OCI-M1 (cell line): ENCODE measurements at places on chromosomes 11 and 22.

DNA sequence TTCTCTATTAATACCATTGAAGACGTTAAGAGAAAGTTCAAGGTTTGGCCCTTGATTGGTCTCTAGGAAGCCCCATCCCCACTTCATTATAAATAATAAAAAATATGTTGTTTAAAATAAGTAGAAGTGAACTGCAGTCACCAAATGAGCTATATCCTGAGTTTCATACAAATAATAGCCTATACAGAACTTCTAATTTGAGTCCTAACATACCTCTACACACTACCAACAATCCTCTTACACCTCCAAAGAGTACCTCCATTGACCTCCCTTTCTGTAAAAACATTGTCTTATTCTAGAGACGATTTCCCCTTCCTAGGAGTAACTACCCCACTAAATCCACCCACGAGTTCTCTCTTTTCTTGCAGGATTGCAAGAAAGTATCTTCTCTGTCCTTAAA is 7.2 kb upstream of the HBD start:
- no peak for DNase-seq

- no peak for DNase-seq
Measured at GRCh38 chr11:92527467-92527866, 302.8 kb downstream of the FAT3 start.

- no peak for DNase-seq
Measured at GRCh38 chr11:87634331-87634730, 540.9 kb downstream of the RAB38 start.

DNA sequence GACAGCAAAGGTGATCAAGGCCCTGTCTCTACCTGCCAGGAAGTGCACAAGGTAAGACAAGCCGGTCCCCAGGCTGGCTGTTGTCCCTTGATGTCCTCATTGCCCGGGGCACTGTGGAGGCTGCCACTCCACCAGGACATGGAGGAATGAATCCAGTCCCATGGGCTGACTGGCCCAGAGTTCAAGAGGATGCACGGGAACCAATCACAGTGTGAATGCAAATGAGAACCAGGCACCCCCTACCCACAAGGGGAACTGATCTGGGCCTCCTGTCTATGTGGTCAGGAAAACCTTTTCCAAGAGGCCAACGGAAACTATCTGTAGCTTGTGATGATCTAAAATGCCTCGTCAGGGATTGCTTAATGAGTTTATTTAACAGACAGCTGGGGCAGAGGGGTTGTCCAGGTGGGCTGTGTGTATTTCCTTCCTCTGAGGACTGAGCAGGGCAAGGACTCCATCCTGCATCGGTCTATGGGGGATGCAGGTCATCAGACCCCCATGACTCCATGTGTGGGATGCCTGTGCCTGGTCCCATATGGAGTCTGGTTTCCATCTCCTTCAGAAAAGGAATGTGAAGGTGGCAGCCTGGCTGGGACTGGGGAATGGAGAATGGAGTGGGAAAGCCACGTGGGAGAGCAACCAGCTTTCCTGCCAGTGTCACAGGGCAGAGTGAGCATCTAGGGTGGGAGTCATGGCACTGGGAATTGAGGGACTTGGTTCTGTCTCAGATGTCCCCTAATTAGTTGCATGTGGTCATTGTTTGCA is 60.5 kb downstream of the CD82 start:
- DNase-seq: peak; percentile 28

DNA sequence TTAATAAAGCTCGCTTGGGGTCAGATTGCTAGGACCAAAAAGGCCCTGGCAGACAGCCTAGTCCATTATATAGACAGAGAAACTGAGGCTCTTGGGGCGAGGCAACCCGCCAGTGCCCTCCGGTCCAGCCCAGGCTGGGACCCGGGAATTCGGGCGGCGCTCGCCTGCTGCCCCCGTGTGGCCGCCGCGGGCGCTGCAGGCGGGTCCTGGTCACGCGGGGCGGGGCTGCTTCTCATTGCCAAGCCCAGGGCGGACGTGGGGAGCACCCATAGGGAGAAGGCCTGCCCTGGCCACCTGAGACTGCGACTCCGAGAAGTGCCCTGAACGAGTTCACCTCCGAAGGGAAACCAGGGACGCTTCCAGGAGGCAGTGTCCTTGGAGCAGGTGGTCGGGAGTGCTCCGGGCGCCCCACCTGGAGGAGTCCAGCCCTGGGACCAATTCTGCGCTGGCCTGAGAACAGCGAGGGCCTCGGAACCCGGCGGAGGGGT is 36.0 kb upstream of the CSNK1E start:
- peak; percentile 73 for DNase-seq

DNA sequence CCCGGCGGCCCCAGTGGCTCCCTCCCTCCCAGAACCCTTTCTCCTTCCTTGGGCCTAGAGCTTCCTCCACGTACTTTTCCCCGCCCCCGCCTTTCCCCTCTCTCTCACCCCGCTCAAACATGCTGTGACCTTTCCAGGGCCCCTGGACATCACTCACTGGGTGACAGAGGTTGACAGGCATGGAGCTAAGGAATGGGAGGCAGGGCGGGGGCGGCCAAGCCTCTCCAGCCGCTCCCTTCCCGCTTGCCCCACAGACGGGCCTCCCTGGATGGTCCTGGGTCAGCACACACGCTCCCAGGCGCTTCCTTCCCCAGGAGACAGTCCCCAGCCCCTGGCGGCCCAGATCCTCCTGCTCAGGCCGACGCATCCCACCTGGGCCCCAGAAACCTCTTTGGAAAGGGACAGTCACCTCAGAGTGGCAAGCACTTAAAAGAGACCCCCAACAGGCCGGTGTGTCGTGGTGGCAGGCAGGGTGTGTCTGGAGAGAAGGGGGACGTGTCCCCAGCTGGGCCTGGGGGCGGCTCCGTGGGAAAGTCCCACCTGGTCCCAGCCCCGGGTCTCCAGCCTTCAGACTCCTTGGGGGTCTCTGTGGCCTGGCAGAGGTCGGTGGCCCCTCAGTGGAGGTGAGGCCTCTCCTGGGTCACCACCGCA is 8.8 kb downstream of the H19 start:
- DNase-seq: no peak

- no peak for DNase-seq
Measured at GRCh38 chr11:111308140-111308539, 9.8 kb downstream of the POU2AF3 start.

DNA sequence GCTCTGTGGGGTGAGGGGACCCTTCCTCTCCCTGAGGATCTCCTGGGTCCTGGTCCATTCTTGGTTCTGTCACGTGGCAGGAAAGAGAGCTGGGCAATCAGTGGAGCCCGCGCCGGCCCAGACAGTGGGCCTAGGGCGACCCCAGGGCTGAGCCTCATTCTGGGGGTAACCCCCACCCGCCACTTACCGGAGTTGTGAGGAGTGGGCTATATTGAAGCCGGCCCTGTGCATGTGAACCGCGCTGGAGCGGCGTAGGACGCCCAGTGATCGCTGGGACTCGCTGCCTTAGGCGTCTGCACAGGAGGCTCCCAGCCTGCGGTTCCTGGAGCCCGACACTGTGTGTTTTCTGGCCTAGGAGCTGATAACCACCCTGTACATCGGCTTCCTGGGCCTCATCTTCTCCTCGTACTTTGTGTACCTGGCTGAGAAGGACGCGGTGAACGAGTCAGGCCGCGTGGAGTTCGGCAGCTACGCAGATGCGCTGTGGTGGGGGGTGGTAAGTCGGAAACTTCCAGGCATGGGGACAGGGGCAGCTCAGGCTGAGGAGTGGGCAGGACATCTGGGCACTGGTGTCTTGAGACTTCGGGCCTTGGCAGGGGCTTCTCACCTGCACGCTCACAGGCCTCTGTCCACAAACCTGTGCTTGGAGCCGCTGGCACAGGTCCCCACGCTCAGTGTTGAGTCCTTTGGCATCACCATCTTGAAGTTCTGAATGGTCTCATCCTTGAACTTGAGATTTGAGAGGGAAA is 127.1 kb downstream of the KCNQ1OT1 start:
- no peak for DNase-seq

- no peak for DNase-seq
Measured at GRCh38 chr11:130666781-130667251, 218.4 kb downstream of the ADAMTS15 start.

DNA sequence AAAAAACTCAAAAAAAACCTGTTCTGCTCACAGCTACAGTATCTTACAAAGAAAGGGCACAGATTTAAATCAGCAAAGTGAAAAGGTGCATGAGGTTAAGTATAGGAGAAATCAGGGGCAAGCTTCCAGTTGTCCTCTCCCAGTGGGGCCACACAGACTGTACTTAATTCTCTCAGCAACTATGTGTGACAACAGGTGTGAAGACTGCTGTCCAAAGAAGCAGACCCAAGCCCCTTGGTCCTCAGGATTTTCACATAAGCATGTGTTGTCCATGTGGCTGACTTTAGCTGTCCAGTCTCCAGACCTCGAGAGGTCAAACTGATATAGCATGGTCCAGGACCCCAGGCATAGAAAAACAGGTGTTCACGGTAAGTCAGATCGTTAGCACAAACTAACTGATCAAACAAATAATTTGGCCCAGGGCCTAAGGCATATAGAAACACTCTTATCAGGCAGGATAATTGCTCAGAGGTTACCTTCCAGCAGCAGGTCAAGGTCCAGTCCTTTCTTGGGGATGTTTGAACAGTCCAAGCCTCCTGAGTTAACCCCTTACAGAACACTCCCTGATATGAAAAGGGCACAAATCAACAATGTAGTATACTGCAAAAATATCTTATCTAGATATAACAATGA is 21.1 kb upstream of the CSTF3 start:
- no peak for DNase-seq

GRCh38 chr22:20652130-20652529 is 121.8 kb upstream of the SERPIND1 start:
- no peak for DNase-seq
